ENCODE measurements at places on chromosomes 16 and 17.

- DNase-seq = peak; percentile 13
Measured at GRCh38 chr17:19310151-19310550, 52.4 kb downstream of the B9D1 start.

- DNase-seq = no peak
Measured at GRCh38 chr16:543301-544164, 16.0 kb downstream of the CAPN15 start.

- DNase-seq = no peak
Measured at GRCh38 chr16:80199614-80200013, 341.2 kb upstream of the DYNLRB2 start.

DNA sequence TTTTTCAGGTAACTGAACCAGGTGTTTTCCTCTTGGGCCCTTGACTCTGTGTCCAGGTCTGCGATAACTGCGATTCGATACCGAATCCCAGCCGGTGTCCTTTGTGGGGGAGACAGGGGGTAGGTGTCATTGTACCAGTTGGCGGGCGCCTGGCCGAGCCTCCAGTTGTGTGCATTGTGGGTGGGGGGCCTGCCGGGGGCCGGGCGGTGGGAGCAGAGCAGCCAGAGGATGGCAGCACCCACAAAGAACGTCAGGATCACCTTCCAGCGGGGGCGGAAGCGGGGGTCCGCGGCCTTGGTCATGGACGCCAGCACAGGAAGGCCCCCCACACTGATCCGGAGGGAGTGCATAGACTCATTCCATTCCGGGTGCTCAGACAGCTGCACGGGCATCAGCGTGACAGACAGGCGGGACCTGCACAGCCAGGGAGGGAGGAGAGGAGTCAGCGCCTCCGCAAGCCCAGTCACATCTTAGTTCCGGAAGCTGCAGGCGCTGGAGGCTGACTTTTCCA, 12.3 kb downstream of the CANT1 start:
- no peak for DNase-seq

GRCh38 chr17:16442141-16442540, 26.8 kb downstream of the TRPV2 start:
- no peak for DNase-seq

GRCh38 chr16:89360760-89361435, 129.5 kb downstream of the ANKRD11 start:
- peak; percentile 70 for DNase-seq

DNA sequence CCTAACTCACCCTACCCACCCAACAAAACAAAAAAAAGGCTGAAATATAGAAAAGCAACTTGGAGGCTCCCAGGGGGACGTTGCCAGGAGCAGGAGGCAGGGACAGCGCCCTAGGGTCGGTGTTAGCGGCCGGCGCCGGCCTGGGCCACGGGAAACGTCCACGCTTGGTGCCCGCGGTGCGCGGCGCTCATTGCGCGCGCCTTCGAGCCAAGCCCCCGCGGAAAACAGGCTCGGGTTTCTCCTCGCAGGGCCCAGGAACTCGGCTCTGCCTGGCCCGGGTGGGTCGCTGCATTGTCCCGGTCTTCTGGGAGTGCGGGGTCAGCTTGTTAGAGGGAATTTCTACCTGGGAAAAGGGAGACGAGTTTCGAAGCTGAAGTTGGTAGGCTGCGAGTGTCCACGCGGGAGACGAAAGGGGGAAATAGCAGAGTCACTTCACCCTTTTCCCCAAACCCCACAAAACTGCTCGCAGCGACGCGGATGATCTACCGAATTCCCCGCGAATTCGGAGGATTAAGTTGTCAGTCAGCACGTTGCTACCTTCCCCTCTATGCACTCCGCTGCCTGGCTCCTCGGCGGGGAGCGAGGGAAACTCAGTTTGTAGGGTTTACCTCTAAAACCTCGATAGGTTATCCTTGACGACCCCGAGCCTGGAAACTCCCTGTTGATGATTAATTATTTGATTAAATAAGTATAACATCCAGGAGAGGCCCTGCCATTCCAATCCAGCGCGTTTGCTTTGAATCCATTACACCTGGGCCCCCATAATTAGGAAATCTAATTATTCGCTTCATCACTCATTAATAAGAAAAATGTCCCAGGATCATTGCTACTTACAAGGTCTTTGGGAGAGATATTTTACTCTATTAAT, 751 bp upstream of the FOXC2 start:
- DNase-seq = no peak

GRCh38 chr16:12432136-12432535, 371.6 kb downstream of the CPPED1 start:
- no peak for DNase-seq

- DNase-seq = no peak
Measured at GRCh38 chr16:24116989-24117388, 139.1 kb upstream of the CACNG3 start.

DNA sequence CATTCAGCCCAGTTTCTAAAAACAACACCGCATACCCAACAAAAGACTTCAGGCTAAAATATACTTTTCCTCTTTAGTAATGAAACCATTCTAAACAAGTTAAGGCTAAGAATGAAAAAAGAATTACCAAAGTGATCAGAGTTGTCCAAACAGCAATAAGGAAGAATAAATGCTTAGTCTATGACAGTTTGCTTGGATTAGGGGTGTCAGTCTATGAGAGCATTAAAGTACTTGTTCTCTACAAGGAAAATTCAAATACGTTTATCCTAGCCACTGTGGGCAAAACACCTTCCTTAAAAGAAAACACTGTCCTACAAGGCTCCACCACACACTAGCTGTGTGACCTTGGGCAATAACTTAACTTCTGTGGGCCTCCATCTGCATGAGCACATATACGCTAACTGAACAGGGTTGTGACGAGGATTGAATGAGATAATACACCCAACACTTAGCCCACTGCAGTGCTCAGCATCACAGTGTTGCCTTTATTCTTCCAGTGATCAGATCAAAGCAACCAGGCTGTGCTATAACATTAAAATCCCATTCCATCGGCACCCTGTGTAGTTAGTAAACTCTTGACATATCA, 53.6 kb downstream of the TEX2 start:
- no peak for DNase-seq

GRCh38 chr16:86827521-86827920, 249.2 kb downstream of the FOXL1 start:
- DNase-seq = no peak

DNA sequence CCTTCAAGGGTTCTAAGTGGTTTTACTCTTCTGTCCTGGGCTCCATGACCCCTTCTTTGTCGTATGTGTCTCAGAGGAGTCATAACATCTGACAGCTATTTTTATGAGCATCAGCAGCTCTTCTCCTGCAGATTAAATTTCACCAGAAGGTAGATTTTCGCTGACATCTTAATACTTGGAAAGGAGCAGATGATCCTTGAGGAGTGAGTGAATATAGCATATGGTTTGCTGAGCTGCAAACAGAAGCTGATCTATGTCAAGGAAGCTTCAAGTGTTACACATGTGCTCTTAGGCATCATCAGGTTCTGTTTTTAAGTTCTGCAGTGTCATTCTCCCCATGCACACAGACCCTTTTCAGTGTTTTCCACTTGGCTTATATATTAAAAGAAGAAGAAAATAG, 49.2 kb upstream of the MYH2 start:
- no peak for DNase-seq

DNA sequence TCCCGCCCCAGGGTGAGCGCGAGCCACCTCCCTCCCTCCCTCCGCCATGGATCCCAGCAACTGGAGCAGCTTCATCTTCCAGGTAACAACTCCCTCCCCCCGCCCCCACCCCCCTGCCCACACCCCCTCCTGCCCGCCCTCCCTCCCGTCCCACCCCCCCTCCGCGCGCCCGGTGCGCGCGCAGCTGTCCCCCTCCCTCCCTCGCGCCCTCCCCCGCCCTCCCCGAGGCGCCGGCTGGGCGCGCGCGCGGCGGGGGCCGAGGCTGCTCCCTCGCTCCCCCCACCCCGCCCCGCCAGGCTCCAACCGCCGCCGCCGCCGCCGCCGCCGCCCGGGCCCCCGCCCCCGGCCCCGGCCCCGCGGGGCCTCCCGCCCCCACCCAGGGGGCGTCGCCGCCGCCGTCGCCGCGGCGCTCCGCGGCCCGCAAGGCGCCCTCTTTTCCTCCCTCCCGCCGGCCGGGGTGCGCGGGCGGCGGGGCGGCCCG, at the start of gene MAZ:
MAZ (plus strand) TSS at position 431 of the 481 bp plus-strand sequence. CDS start 173 bp downstream, outside the sequence.
- DNase-seq = no peak

- DNase-seq = no peak
Measured at GRCh38 chr17:53971361-53971760, 148.6 kb downstream of the KIF2B start.

- no peak for DNase-seq
Measured at GRCh38 chr16:30723725-30724355, 24.4 kb upstream of the PHKG2 start.

GRCh38 chr16:84156342-84156784, 11.3 kb downstream of the DNAAF1 start:
- peak; percentile 11 for DNase-seq

- no peak for DNase-seq
Measured at GRCh38 chr17:60065136-60065535, 13.6 kb downstream of the HEATR6 start.

- no peak for DNase-seq
Measured at GRCh38 chr17:73061161-73061560, 31.3 kb downstream of the SLC39A11 start.

- DNase-seq = no peak
Measured at GRCh38 chr16:64440421-64440831, 681.4 kb downstream of the CDH11 start.

GRCh38 chr17:56786989-56787482, 46.7 kb downstream of the C17orf67 start:
- no peak for DNase-seq

GRCh38 chr17:63997341-63998048, 656 bp upstream of the PRR29 start:
- peak; percentile 59 for DNase-seq

- no peak for DNase-seq
Measured at GRCh38 chr17:80529104-80529903, 15.3 kb upstream of the RPTOR start.

DNA sequence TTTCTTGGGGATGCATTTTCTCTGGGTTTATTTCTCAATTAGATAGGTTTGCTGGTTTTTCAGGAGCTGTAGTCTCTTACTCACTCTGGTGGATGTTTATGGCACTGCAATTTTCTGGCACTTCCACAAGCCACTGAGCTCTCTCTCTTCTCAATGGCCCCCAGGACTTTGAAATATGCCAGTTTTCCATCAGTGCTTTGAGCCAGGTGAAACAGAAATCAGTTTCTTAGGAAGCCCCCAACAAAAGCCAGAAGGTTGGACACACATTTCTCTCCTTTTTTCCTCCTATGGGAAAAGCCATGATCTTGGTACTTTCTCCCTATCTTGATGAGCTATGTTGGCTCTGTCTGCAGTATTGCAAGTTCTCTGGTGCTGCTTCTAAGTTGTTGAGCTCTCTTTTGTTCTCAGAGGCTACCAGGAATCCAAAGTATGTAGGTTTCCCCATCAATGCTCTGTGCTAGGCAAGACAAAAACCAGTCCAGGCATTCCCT, 90.7 kb upstream of the SMIM36 start:
- no peak for DNase-seq

- no peak for DNase-seq
Measured at GRCh38 chr16:84120023-84120422, 3.3 kb upstream of the MBTPS1 start.

DNA sequence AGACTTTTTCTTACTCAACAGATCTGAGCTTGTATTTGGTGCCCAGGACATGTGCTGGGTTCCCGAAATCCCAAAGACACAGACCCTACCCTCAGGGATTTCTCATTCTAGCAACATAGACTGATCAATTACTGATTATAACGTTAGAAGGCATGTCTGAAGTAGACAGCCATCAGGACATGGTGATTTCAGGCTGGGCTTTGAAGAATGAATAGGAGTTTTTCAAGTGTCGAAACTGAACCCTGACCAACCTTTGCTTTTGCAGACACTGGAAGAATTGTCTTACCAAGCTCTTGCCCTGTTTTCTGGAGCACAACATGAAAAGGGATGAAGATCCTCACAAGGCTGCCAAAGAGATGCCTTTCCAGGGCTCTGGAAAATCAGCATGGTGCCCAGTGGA, 40.0 kb upstream of the IL21R start:
- no peak for DNase-seq

GRCh38 chr16:88558457-88559442, 11.5 kb upstream of the ZC3H18 start:
- no peak for DNase-seq

DNA sequence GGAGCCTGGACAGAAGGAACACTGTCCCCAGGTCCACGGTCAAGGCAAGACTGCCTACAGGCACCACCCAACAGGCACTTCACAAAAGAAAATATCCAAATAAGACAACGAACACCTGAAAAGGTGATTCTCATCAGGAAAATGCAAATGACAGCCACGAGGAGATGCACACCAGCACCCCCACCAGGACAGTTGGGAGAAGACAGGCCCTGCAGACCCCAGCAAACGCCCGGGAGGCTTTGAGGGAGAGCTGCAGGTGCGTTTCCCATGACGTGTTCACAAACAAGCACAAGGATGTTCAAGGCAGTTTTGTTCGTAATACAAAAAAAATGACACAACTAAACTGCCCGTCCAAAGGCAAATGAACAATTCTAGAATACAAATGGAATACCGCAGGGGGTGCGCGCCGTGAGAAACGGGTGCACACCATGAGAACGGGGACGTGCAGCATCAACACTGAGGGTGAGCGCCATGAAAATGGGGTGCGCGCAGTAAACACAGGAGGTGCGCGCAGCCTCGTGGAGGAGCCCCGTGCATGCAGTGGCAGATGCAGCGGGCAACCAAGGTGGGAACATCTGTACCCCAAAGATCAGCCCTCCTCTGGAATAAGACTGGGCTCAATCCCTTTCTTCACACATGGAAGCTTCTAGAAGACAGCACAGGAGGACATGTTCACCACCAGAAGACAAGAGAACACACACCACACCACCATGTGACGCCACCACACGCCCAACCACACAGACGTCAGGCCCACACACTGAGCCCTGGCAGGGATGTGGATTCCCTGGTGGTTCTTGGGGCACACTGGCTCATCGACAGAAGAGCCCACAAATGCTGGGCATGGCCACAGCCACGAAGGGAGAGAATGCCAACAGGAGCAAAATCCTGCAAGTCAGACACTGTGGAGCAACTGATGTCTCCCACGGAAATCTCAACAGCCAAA, 91.2 kb downstream of the ZNF778 start:
- DNase-seq = no peak

DNA sequence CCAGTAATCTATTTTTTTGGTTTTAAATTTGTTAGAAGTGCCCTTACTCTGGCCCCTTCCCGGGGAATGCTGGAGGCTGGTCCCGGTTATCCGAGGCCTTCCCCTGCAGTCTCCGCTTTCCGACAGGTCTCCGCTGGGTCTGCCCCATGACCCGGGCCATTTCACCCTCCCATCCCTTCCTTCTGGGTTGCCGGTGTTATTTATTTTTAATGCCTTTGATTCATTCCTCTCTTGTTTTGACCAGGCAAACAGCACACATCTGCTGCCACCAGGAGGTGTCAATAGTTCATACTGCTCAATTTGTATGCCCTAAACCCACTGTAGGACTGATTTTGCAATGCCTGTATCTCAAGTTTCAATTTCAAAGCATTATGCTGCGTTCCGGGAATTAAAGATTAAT, 113.2 kb upstream of the IRX5 start:
- DNase-seq = no peak

- DNase-seq = no peak
Measured at GRCh38 chr16:48907906-48908634, 298.1 kb upstream of the N4BP1 start.

Measured in upper lobe of right lung (tissue), 1 donor.